Stimulated activated CD4-positive, alpha-beta T cell treated with anti-CD3 and anti-CD28 coated beads, TNF-alpha, amount 100 ng/mL, for 48 hours (primary cell): ENCODE measurements at places on chromosomes 16 and 17.

DNA sequence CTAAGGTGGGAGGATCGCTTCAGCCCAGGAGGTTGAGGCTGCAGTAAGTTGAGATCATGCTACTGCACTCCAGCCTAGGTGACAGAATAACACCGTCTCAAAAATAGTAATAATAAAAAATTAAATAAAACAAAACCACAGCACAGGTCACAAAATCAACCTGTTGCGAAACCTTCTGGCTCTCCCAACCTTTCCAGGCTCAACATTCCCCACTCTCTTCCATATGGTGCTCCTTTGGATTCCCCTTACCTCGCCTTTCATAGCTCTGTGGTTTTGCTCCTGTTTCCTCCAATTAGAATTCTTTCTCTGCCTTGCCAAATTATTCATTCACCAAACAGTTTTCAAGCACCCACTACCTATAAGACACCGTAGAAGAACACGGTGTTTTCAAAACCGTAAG lies 4.7 kb downstream of the ZDHHC7 start:
- no peak for DNase-seq

- DNase-seq = no peak
These were observed 72.1 kb upstream of the GNG13 start for GRCh38 chr16:872436-873242.

- DNase-seq = no peak
These were observed 16.2 kb downstream of the CA4 start for GRCh38 chr17:60165971-60166370.

GRCh38 chr17:12815642-12816141 lies 26.4 kb downstream of the ARHGAP44 start:
- DNase-seq = no peak

DNA sequence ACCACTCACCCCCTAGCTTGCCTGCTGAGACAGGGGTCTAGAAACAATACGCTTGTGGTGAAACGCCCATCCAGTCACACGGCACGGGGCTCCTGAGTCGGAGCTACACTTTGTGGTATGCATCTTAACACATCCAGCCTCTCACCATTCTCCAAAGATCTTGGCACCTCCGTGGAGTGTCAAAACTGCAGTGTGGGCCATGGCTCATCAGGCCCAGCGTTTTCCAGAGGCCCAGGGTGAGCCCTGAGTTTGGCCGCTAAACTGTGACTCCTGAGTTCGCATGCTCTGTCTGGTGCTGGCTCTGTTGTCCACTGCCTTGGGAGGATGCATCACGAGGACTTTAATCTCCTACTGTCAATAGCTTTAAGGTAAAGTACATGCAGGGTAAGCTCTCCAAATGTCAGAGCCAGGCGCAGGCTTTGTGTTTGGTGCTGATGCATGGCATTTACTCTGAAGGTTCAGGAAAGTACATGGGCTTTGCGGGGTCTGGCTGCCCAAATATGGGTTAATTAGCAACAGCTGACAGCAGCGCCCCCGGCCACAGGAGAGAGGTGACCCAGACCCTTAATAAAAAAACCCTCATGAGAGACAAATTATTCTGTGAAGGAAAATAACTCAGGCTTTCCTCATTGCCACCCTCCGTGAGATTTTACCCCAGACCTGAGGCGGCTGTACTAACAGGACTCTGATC lies 118.4 kb downstream of the CCDC182 start:
- no peak for DNase-seq

GRCh38 chr16:21156767-21157467 lies 1.6 kb upstream of the LDAF1 start:
- no peak for DNase-seq

DNA sequence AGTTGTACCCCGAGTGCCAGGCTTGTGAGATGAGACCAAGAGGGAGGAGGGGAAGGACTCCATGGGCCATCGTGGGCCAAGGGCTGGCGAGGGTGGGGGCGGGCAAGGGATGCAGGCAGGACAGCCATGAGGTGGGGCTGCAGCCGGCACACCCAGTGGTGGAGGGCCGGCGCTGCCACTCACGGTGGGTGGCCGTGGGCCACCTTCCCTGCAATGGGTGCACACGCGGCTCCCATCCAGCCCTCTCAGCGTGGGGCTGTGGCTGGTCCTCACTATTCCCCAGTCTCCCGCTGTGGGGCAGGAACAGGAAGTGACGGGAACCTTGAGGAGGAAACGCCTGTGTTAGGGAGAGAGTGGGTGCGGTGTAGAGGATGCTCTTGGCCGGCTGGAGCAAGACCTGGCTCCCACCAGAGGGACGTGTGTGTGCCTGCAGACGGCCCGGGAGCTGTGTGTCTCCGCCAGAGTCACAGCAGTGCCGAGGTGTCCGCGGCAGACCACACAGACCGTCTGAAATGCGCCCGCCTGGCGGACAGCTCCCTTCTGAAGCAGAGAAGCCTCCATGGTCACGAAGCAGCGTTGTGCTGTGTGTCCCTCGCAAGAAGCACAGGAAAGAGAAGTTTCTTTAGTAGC lies 23.6 kb downstream of the CIBAR2 start:
- DNase-seq = no peak

GRCh38 chr17:58338841-58339754 lies 10.5 kb upstream of the TSPOAP1 start:
- DNase-seq = peak; percentile 65

GRCh38 chr17:56096026-56096810 lies 57.1 kb upstream of the ANKFN1 start:
- DNase-seq = no peak
